Cardiac muscle cell (in vitro differentiated cells and primary cell): ENCODE measurements at places on chromosomes 2 and 18.
A peak's percentile ranks its signal among the peaks of the same experiment; 100 is the strongest.

GRCh38 chr2:133586978-133587377, 18.7 kb upstream of the NCKAP5 start:
- DNase-seq = no peak

- no peak for DNase-seq
Measured at GRCh38 chr18:58110398-58110797, 66.4 kb downstream of the NEDD4L start.

DNA sequence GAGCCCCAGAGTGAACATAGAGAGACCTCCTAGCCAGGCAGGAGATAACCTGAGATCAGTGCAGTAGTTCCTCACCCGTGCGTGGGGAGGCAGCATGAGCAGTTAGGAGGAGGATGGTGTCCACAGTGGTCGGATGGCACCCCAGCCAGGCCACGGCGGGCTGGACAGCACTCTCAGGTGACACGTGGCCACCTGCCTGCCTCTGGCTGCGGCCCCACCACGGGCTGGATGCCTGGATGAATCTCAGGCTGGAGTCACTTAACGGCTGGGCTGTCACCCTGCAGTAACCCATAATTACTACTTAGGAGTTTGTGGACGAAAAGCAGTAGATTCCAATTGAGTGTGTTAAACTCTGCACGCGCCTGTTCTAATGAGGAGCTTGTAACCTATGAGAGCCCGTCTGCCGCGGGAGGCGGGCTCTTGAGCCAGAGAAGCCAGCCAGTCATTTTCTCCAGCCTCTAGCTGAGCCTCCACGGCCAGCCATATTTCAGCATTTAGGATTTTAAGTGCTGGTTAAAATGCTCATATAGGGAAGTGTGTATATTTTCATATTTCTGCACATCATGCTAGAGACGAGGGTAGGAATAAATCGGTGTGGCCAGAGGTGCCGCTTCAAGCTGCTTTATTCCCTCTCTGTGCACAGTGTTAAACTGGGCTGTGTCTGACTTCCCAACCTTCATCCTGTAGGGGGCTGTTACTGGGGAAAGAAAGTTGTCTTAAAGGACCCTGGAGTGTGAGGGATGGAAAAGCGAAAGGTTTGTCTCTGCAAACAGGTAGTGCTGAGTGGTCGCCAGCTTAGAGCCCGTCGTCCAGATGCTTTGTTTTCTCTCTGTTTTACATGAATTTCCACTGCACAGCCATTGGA, 144.0 kb downstream of the GLI2 start:
- DNase-seq = no peak

GRCh38 chr2:231200805-231201474, 2.5 kb downstream of the ARMC9 start:
- no peak for DNase-seq

GRCh38 chr2:234258562-234259141, 208.2 kb downstream of the SPP2 start:
- DNase-seq = no peak

- DNase-seq = no peak
Measured at GRCh38 chr2:119301413-119301812, 65.2 kb downstream of the C2orf76 start.

GRCh38 chr18:38045845-38046244, 480.2 kb upstream of the CELF4 start:
- no peak for DNase-seq

GRCh38 chr2:160506371-160507045, 12.9 kb upstream of the RBMS1 start:
- no peak for DNase-seq

DNA sequence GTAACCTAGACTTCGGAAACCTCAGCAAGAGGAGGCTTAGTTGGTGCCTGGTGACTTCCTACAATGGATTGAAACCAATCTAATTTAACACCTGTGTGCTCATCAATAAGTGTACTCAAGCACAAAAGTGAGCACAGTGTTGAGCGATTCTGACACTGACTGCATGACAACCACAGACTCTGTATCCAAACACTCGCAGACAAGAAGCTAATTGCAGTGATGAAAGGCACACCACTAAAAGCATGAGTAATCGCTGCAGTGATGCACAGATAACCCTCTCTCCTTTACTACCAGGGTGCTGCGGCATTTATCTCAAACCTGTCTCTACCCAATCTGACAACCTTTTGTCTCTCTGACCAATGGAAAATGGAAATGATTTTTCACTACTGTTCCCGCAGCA, 168.1 kb downstream of the AFF3 start:
- no peak for DNase-seq

GRCh38 chr2:3650140-3650920, 7.7 kb upstream of the ALLC start:
- no peak for DNase-seq

- DNase-seq = no peak
Measured at GRCh38 chr18:27136208-27136535, 48.9 kb downstream of the CHST9 start.

DNA sequence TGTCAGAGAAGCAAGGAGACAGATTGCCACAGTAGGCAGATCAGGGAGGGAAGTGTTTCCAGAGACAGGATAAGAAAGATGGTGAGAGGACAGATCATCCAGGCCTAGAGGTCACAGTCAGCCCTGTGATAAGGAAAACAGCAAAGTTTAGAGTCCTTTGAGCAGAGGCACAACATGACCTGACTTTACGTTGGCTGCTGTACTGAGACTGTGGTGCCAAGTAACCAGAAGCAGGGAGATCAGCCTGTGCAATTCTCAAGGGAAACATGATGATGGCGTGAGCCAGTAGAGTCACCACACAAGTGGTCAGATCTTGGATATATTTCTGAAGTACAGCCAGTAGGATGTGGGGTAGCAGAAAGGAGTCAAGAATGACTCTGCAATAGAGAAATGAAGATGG, 43.7 kb downstream of the SMC6 start:
- no peak for DNase-seq

GRCh38 chr2:27831279-27832050, 58.7 kb downstream of the RBKS start:
- DNase-seq = peak; percentile 67

GRCh38 chr2:27942612-27943547, 52.4 kb downstream of the BABAM2 start:
- DNase-seq = no peak

- DNase-seq = peak; percentile 62
Measured at GRCh38 chr2:27356056-27356381, 545 bp downstream of the GTF3C2 start.

DNA sequence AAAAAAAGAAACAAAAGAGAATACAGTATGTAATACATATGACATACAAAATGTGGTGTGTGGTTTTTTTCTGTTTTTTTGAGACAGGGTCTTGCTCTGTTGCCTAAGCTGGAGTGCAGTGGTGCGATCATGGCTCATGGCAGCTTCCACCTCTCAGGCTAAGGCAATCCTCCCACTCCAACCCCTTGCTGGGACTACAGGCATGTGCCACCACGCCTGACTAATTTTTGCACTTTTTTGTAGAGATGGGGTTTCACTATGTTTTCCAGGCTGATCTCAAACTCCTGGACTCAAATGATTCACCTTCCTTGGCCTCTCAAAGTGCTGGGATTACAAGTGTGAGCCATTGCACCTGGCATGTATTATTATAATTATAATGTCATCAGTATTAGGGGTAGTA, 38.9 kb downstream of the DHX57 start:
- no peak for DNase-seq

DNA sequence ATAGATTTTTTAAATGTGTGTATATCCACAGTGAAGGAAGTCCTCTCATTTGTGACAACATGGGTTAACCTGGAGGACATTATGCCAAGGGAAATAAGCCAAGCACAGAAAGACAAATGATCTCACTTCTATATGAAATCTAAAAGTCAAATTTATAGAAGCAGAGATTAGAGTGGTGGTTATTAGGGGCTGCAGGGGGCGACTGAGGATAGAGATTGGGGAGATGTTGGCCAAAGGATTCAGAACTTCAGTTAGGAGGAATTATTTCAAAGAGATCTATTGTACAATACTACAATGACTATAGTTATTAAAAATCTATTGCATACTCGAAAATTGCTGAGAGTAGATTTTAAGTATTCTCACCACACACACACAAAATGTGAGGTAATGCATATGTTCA, 252.4 kb upstream of the SLC39A10 start:
- DNase-seq = peak; percentile 21

- DNase-seq = no peak
Measured at GRCh38 chr2:206218796-206219499, 55.5 kb upstream of the ZDBF2 start.

GRCh38 chr2:19767899-19768298, 133.9 kb downstream of the TTC32 start:
- DNase-seq = no peak

DNA sequence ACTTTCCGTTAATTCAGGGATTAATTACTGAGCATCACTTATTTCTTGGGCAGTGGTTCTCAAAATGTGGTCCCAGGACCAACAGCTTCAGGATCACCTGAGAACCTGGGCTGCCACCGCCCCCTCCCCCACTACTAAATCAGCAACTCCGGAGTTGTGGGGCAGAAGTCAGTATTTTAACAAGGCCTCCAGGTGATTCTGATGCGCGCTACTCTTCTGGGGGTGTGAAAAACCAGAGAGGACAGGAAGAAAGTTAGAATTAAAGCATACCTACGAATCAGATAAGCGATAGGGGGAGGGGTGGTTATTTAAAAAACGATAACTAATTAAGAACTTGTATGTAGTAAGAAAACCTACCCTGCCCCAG, 319 bp downstream of the ZSCAN30 start:
- no peak for DNase-seq

DNA sequence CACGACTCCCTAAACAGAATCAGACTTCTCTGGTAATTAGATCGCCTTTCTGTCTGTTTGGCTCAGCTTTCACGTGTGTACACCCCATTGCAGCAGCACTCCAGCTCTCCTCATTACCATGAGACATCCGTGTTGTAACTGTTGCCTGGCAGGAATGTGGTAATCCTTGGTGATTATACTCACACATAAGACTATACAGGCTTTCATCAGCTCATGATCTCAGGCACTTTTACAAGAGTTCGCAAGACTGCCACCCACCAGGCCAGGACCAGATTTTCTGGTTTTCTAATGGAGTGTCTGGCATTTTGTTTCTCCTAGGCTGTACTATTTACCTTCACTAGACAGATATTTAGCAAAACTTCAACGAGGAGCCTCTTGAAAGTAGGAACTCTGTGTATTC, 50.2 kb downstream of the ACVR1 start:
- peak; percentile 72 for DNase-seq

GRCh38 chr18:74402806-74403433, 54.2 kb downstream of the DIPK1C start:
- DNase-seq = peak; percentile 57

DNA sequence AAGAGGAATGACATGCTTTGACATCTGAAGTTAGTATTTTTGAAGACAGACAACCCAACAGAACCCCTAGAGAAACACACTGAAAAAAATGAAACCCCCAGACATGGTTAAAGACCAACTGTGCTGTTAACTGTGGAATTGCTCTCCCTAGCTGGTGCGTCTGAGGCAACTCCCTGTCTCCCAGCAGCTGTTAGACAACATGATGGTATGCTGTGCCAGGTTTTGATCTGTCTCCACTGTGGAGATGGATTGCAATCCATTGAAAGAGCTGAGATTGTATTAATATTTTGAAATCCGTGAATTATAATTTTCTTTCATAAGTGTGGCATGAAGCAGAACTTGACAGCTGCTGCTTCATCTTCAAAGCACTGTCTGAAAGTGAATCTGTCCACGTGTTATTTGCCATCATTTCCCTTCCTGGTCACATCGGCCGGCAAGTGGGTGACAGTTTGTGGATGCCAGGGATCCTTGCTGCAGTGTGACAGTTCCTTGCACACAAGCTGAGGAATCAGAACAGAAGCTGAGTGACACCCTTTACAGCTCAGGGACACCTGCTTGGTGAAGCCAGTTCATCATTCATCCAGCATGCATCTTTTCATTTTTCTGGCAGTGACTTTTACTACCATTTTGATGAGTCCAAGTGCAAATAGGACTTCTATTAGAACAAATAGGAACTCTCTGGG, 58.2 kb upstream of the ACSL3 start:
- DNase-seq = no peak

- DNase-seq = no peak
Measured at GRCh38 chr2:168662651-168663208, 139.7 kb upstream of the NOSTRIN start.

GRCh38 chr18:44458777-44459176, 221.9 kb upstream of the SETBP1 start:
- DNase-seq = no peak

DNA sequence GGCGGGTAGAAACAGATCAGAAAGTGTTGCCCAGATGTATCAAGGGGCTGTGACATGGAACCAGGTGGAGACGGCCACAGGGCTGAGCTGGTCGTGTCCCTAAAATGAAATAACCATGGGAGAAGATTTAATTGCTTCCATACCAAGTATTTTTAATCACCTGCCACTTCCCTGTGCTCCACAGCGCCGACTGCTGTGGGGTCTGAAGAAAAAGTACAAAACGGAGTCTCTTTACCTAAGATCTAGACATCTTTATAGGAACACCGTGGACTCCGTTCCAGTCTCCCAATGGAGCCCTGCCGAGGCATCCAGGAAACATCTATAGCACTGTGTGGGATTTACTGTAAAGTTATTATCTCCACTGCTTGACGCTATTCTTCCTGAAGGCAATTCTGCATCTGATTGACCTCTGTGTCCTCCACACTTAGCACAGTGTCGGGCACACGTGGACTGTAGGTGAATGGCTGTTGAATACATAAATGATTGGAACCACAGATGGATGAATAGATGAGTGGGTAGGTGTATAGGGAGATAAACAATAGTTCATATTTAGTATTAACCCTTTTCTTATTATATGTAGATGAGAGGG, 21.6 kb upstream of the GYPC start:
- no peak for DNase-seq

DNA sequence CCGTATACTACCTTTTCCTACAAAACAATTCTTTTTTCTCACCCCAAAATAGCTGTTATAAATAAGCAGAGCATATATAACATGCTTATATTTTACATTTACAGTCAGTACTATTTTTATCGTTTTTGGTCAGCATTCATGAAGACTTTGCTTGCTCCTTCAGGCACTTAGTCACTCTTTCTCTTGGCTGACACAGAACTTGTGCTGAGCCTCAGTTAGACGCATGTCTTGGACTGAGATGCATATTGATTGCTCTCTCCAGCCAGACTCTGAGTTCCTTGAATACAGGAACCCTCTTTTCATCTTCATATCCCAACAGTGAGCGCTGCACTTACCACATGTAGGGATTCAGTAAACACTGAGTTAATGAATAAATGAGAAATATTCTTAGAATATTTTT, 158.3 kb downstream of the RTN4 start:
- no peak for DNase-seq

GRCh38 chr18:77899972-77900754, 650.5 kb downstream of the GALR1 start:
- DNase-seq = peak; percentile 44
